Aorta (tissue), 5 donors: ENCODE measurements at places on chromosomes 1 and 21. TPM values are rescaled to one million over a fixed set of nuclear protein-coding genes. Genes with fewer than 3 reads are reported as not detected.

Gene RPE65
- not detected for total RNA-seq

GRCh38 chr1:203127666-203128430, at the start of gene ADORA1:
ADORA1 (plus strand) TSS chr1:203127726; CDS start chr1:203128842, 1,116 bp downstream.
- DNase-seq: peak; percentile 75
- no peaks in the 10 kb centered on the region for H3K36me3 ChIP-seq
- H3K27ac ChIP-seq: no peak within 1 kb of the TSS
- no peaks in the 10 kb centered on the region for H3K4me1 ChIP-seq
- no peaks in the 10 kb centered on the region for H3K27me3 ChIP-seq
- no peak within 1 kb of the TSS for H3K4me3 ChIP-seq

GRCh38 chr1:56468518-56468917, 110.8 kb downstream of the PLPP3 start:
- no peak overlapping the region for H3K4me3 ChIP-seq
- DNase-seq: no peak
- no peaks in the 10 kb centered on the region for H3K36me3 ChIP-seq
- H3K4me1 ChIP-seq: peaks cover 2% of the 10 kb centered on the region

Gene GUCA2B
- total RNA-seq: not detected

DNA sequence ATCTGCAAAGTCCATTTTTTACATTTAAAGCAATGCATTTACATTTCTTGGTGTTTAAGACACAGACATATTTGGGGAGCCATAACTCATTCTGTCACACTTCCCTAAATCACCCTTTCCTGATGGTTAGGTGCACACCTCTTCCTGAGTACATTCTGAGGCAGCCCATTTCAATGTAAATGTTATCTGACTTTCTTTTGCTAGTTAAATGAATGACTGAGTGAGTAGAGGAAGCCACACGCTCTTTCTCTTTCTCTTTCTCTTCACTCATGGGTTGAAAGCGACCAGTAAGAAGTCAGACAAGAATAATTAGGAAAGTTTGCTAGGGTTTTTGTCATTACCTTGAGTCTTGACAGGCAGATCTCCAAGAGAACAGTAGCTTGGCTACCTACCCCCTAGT, 143.1 kb downstream of the S1PR1 start:
- DNase-seq: no peak
- no peaks in the 10 kb centered on the region for H3K36me3 ChIP-seq
- no peaks in the 10 kb centered on the region for H3K4me1 ChIP-seq
- H3K4me3 ChIP-seq: no peak overlapping the region
- no peaks in the 10 kb centered on the region for H3K27me3 ChIP-seq

Gene EFCAB7
- 9.4 TPM for total RNA-seq

Gene RAP1A
- total RNA-seq: 174 TPM

- H3K4me3 ChIP-seq: no peak overlapping the region
- H3K4me1 ChIP-seq: no peaks in the 10 kb centered on the region
- no peaks in the 10 kb centered on the region for H3K27me3 ChIP-seq
- DNase-seq: no peak
- no peak overlapping the region for H3K27ac ChIP-seq
Observed at GRCh38 chr1:221016751-221017150, 137.5 kb downstream of the HLX start.

GRCh38 chr1:31576201-31576669, at the start of gene TINAGL1:
TINAGL1 (plus strand) TSS chr1:31576515; CDS start chr1:31577149, 634 bp downstream.
- H3K36me3 ChIP-seq: no peaks in the 10 kb centered on the region
- peak within 1 kb of the TSS; percentile 95 for H3K4me3 ChIP-seq
- DNase-seq: no peak
- H3K27ac ChIP-seq: peak within 1 kb of the TSS; percentile 83
- H3K4me1 ChIP-seq: peaks cover 1% of the 10 kb centered on the region

Gene OLIG2
- total RNA-seq: not detected

DNA sequence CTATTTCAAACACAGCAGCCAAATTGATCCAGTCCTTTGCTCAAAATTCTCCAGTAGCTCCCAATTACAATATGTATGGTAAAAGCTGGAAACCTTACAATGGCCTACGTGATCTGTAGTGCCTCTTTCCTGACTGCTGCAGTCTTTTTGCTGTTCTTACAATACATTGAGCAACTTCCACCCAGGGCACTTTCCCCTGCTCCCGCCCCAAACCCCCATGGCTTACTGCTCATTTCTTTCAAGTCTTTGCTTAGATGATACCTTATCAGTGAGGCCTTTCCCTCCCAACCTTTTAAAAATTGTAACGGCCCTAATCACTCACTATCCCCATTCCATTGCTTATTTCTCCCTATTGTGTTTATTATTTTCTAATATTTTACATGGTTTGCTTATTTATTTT, 43.9 kb upstream of the APOBEC4 start:
- peaks cover 1% of the 10 kb centered on the region for H3K4me1 ChIP-seq
- no peak overlapping the region for H3K4me3 ChIP-seq
- no peaks in the 10 kb centered on the region for H3K36me3 ChIP-seq
- no peaks in the 10 kb centered on the region for H3K27me3 ChIP-seq
- no peak for DNase-seq
- no peak overlapping the region for H3K27ac ChIP-seq

DNA sequence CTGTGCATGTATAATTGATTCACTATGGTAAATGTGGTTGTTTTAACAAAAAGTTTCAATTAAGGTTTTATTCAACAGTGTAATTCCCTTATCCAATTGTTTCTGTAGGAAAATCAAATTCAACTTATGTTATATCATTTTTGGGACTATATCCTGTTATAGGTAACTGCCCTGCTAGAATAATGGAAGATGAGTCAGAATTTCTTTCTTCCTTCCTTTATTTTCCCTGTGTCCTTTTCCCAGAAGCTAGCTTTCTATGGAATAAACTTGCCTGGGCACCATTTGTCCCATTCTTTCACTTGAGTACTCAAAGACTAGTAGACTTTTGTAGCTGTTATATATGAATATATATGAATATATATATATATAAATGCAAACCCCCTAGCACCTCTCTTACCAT, 301.3 kb downstream of the TM2D1 start:
- H3K27ac ChIP-seq: no peak overlapping the region
- H3K36me3 ChIP-seq: peaks cover 4% of the 10 kb centered on the region
- no peak for DNase-seq

DNA sequence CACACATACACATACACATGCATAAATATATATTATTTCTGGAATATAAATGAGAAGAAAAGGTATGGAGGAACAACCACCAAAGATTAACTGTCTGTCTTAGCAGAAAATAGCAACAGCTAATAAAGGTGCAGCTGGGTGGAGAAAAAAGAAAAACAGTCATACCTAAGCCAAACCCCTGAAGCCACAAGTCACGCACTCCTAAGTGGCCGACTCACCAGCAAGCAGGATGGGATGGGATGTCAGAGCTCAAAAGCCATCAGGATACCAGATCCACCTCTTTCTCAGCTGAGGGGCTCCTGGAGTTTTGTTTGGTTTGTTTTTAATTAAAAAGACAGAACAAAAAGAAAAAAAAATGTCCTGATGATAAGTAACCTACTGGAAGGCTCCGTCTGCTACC, 64.7 kb upstream of the HIVEP3 start:
- no peaks in the 10 kb centered on the region for H3K27me3 ChIP-seq
- no peak for DNase-seq
- no peak overlapping the region for H3K4me3 ChIP-seq
- H3K4me1 ChIP-seq: no peaks in the 10 kb centered on the region

DNA sequence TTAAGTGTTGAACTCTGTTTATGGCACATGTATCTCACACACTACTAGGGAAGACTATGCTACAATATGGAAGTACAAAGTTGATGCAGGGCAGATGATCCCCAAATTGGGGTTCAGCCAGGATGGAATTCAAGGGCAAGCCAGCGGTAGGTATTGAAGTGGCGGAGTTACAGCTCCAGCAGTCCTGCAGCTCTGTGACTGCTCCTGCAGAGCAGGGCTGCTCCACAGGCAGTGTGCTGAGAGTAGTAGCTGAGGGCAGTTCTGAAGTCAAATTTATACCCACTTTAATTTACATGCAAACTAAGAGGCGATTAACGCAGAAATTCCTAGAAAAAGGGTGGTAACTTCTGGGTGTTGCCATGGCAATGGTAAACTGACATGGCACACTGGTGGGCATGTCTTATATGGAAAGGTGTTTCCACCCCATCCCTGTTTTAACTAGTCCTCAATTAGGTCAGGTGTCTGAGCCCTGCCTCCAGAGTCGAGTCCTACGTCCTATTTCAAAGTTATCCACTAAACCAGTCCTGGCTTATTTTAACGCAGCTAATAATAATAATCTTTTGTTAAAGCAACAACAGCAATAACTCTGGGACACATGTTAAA, 20.6 kb upstream of the CENPF start:
- DNase-seq: no peak
- no peak overlapping the region for H3K27ac ChIP-seq
- no peaks in the 10 kb centered on the region for H3K36me3 ChIP-seq
- no peaks in the 10 kb centered on the region for H3K27me3 ChIP-seq
- H3K4me1 ChIP-seq: no peaks in the 10 kb centered on the region
- H3K4me3 ChIP-seq: no peak overlapping the region

GRCh38 chr1:94202241-94202640, 35.1 kb downstream of the ARHGAP29 start:
- H3K36me3 ChIP-seq: no peaks in the 10 kb centered on the region
- no peaks in the 10 kb centered on the region for H3K4me1 ChIP-seq
- H3K27ac ChIP-seq: no peak overlapping the region

DNA sequence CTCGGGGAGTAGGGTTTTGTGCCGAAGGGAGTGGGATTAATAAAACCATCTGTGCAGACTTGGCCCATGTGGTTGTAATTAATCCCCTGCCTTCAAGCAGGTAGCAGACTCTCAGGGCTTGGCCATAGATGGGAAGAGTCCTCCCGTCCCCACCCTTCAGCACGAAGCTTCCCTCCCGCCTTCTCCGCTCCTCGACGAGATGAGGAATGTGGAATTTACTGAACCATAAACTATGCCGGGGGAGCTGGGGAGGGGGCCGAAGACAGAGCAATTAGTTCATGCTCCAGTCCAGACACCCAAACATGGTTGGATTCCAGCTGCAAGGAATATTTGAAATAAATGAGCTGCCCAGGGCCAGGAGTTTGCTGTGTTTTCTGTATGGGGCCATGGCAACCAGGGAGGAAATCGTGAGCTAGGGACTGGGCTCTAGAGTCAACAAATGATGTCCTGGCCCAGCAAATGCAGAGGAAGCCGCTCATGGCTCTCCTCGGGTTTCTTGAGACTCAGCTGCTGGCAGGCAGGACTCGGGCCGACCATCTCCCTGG, 78.8 kb downstream of the SPSB1 start:
- peaks cover 6% of the 10 kb centered on the region for H3K4me1 ChIP-seq
- H3K27me3 ChIP-seq: no peaks in the 10 kb centered on the region
- H3K36me3 ChIP-seq: no peaks in the 10 kb centered on the region
- no peak overlapping the region for H3K4me3 ChIP-seq

DNA sequence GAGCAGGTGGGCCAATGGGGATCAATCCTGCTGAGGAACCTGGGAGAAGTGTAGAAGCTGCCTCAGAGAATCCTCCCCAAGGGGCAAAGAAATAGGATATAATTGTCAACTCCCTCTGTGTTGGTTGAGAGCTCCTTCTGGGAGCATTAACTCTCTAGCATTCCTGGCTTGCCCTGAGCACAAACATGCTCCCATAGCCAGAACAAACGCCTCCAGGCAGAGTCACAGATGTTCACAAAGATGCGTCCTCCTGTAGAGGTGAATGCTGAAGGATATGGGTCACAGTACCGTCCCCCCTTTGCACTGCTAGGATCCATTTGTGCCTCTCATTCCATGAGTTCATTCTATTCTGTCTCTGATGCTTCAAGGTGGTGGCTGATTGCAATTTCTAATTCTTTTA, 9.6 kb upstream of the BCAN start:
- H3K4me3 ChIP-seq: no peak overlapping the region
- H3K36me3 ChIP-seq: no peaks in the 10 kb centered on the region
- no peaks in the 10 kb centered on the region for H3K27me3 ChIP-seq

DNA sequence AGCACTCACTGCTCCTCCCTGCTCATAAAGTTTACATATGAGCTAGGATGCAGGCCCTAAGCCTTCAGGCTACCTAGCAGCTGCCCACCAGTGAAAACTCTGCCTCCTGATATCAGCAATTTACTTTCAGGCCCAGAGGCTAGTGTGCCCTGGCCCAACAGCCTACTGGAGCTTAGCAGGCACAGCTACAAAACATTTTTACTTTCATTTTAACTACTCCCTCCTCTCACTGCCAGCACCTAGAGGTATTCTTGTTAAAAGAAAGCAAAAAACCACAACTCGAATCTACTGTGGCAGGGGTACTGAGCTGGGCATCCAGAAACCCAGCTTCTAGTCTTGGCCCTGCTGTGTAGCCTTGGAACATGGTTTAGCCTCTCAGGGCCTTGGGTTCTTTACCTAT, 5.8 kb upstream of the LORICRIN start:
- H3K27me3 ChIP-seq: peaks cover 1% of the 10 kb centered on the region
- H3K4me3 ChIP-seq: no peak overlapping the region
- no peak overlapping the region for H3K27ac ChIP-seq

GRCh38 chr1:212479188-212479587, 46.5 kb downstream of the NENF start:
- DNase-seq: peak; percentile 24
- H3K4me1 ChIP-seq: no peaks in the 10 kb centered on the region
- H3K4me3 ChIP-seq: no peak overlapping the region
- no peak overlapping the region for H3K27ac ChIP-seq

GRCh38 chr1:36151845-36152203, 2.5 kb upstream of the TRAPPC3 start:
- no peak for DNase-seq
- H3K4me3 ChIP-seq: no peak overlapping the region
- H3K27me3 ChIP-seq: no peaks in the 10 kb centered on the region
- H3K4me1 ChIP-seq: no peaks in the 10 kb centered on the region
- peak overlapping the region; percentile 73 for H3K27ac ChIP-seq

DNA sequence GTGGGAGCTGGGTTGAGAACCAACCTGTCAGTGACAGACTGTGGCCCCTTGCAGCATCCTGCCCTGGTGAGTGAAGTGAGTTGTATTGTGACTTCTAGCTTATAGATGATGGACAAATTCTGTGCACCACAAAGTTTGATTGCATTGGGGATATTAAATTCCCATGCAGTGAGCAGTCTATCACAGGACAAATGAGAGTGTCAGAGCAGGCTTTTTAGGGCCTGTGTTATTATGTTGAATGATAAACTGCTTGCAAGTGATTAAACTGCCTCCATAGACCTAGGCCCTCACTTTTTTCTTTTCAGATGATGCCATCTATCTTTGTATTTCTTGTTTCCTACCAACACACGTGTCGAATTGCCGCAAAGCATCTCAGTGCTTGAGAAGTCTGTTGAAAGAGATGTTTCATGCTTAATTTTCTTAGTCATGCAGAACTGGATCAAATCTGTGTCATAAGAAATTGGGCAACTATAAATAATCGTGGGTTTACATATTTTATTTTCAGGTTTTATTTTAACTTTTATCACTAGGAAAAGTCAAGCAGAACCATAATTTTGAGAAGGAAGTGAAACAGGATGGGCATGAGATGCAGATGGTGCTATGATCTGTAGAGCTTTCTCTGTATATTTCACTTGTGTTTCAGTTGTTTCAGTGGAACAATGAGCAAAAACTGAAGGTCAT, 199.2 kb downstream of the S1PR1 start:
- H3K36me3 ChIP-seq: no peaks in the 10 kb centered on the region
- H3K27me3 ChIP-seq: no peaks in the 10 kb centered on the region
- H3K4me3 ChIP-seq: no peak overlapping the region
- no peak overlapping the region for H3K27ac ChIP-seq
- H3K4me1 ChIP-seq: no peaks in the 10 kb centered on the region
